ENCODE measurements at places on chromosomes 11 and 22.

- no peak for DNase-seq
Observed at GRCh38 chr11:75002516-75002915, 13.8 kb downstream of the NEU3 start.

DNA sequence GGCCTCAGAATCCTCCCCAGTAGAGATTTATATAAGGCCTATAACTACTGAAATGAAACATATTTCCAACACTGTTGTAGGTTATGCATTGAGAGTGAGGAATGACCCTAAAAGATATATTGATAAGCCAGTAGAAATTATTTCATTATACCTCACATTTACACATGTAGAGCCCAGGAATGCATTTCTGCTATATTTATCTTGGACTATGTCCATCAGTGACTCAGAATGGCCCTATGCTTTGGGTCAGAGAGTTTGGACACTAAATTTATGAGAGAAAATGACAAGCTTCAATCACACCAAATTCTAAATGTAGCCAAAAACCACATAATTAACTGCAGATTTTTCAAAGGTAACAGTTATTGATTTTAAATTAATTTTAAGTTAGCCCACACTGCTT lies 761.9 kb downstream of the DLG2 start:
- DNase-seq = no peak

GRCh38 chr22:37546437-37547250 lies 13.6 kb upstream of the CDC42EP1 start:
- peak; percentile 67 for DNase-seq

- DNase-seq = no peak
Observed at GRCh38 chr11:2663506-2663905, 36.3 kb downstream of the KCNQ1OT1 start.

DNA sequence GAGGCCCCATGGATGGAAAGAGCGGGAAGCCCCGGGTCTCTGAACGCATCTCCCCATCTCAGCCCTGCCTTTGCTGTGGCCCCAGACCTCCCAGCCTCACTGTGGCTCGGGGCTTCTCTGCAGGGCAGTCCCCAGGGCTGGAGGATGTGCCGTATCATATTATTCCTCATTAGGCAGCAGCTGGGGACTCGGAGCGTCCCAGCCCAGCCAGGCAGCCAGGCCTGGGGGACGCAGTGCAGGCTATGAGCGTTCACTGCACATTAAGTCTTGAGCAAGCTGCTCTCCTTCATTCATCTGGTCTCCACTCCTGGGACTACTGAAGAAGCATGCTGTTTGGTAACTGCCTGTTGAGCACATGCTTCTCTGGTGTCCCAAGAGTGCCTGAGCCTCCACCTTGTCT lies 226.8 kb upstream of the TBCEL start:
- no peak for DNase-seq

GRCh38 chr11:45922425-45923082 lies at the start of gene LARGE2:
LARGE2 (plus strand) TSS chr11:45922656; CDS start chr11:45922883, 227 bp downstream.
- no peak for DNase-seq

DNA sequence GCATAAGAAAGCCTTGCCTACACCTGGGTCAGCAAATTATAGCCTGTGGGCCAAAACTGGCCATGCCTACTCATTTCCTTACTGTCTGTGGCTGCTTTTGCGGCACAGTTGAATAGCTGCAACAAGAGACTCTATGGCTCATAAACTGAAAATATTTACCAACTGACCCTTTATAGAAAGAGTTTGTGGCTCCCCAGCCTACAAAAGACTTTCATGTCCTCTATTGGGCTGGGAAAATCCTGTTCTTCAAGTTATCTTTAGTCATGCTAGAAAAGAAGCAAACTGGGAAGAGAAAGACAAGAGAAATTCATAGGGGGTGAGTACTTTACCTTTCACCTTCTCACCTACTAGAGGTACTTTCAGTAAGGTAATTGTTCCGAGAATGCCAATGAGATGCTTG lies 175.1 kb downstream of the SWAP70 start:
- no peak for DNase-seq

DNA sequence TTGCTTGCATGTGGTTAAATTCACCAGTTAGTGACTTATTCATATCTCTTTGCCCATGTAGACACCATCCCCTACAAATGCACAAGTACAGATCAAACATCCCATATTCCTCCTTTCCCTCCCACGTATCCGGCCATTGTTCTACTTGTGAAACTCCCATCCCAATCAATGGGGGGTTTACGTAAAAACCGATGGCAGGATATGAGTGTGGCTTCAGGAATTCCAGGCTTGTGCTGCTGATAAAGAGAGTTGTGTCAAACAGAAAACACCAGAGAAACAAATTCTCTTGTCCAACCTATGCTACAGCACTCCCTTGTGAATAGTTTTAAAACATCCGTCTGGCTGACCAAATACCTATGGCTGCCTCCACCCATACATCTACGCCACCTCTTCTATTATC lies 15.5 kb downstream of the FLI1 start:
- no peak for DNase-seq

DNA sequence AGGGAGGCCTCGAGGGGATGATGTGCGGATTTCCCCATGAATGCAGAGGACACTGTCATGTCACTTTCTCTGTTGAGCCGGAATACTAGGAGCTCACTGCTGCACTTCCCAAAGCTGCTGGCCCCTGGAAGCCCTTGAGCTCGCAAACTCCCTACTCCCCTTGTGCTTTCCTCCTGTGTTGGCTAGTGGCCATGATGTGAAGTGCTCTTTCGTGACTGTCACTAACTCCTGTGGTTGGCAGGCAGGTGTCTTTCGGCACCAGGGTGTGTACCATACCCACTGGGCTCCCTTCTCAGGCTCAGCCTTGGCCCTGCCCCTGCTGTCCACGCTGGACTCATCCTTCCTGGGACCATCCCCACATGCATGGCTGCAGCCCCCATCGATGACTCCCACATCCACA lies 86.2 kb downstream of the BTBD10 start:
- DNase-seq = no peak

DNA sequence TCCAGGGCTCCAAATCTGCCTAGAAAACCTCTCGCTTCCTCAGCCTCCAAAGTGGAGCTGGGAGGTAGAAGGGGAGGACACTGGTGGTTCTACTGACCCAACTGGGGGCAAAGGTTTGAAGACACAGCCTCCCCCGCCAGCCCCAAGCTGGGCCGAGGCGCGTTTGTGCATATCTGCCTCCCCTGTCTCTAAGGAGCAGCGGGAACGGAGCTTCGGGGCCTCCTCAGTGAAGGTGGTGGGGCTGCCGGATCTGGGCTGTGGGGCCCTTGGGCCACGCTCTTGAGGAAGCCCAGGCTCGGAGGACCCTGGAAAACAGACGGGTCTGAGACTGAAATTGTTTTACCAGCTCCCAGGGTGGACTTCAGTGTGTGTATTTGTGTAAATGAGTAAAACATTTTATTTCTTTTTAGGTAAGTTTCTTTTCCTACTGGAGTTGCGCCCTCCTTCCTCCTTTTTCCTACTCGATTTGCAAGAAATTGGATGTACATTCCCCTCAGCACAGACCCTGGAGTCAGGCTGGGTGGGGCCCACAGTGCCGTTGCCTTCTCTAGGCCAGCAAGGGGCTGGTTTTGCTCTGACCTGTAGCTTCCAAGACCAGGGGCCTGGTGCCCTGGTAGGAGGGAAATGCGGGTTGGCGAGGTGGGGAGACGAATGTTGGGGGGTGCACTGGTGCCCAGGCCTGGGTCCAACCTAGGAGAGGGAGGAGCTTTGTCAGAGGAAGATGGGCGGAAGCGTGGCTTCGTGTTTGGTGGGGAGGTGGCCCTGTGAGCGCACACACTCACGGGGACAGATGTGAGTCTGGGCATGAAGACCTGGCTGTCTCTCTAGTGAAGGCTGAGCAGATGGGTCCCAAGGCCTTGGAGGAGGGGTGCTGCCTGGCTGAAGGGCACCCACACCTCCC lies 50.6 kb downstream of the ST14 start:
- DNase-seq = peak; percentile 32

DNA sequence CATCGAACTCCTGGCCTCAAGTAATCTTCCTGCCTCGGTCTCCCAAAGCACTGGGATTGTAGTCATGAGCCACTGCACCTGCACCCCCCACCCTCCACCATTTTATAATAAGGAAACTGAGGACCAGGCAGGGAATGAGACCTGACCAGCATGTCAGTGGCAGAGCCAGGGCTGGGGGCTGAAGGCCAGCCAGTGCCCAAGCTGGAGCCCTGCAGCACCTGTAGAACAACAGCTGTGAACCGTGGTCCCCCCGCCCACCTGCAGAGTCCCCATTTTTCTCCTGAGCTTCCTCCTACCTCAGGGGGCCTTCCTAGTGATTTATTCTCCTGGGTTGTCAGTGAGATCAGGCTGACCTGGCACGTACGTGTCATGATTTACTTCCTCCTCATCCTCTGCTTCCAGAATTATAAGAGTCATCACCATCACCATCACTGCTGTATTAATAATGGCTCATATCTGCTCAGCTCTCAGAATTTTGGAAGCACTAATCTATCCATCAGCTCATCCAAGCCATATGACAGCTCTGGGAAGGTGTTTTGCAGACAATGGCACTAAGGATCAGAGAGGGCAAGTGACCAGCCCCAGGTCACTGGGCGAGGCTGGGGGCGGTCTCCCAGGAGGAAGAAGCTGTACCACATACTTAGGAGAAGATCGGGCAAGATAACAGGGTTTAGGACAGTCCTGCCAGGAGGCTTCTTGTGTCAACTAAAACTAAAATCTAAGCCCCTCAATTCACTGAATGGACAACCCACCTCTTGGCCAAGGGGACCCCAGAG lies 5.5 kb upstream of the SLCO2B1 start:
- no peak for DNase-seq

DNA sequence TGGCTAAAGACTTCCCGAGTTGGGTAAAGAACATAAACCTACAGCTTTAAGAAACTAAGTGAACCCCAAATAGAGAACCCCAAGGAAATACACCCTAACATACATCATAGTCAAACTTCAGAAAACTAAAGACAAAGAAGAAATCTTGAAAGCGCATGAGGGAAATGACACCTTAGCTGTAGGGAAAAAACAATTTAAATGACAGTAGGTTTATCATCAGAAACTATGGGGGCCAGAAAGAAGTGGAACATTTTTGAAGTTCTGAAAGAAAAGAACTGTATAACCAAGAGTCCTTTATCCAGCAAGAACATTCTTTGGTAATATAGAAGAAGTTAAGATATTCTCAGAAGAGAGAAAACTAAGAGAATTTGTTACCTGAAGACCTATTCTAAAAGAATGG lies 15.5 kb upstream of the OR2AT4 start:
- DNase-seq = no peak

DNA sequence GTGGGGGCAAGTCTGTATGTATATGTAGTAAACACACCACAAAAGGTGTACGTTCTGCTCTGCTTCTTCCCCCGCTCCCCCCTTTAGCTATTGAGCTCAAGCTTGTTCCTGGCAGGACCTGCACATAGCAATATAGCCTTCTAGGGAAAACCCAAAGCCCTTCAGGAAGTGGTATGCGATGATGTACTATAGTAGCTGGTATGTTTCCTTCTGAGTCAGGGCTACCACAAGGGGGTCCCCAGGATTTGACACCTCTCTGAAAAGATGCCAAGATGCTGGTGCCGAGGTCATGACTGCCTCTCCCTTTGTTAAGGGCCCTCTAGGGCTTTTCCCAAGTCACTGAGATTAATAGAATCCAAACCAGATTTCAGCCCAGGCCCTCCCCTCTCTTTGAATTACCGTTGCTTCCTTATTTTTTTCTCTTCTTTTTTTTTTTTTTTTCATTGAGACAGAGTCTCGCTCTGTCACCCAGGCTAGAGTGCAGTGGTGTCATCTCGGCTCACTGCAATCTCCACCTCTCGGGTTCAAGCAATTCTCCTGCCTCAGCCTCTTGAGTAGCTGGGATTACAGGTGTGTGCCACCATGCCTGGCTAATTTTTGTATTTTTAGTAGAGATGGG lies 268.4 kb downstream of the ETS1 start:
- DNase-seq = no peak

GRCh38 chr22:25448435-25449051 lies 115.9 kb upstream of the GRK3 start:
- no peak for DNase-seq

- no peak for DNase-seq
Observed at GRCh38 chr11:132123854-132124835, 753.7 kb downstream of the NTM start.

GRCh38 chr22:41578818-41579217 lies 10.8 kb downstream of the PMM1 start:
- no peak for DNase-seq

GRCh38 chr11:32006799-32007388 lies 84.0 kb upstream of the RCN1 start:
- DNase-seq = no peak

GRCh38 chr11:64037027-64037634 lies 1.4 kb downstream of the FLRT1 start:
- DNase-seq = no peak

GRCh38 chr11:66559142-66559865 lies 9.1 kb downstream of the CTSF start:
- DNase-seq = no peak

DNA sequence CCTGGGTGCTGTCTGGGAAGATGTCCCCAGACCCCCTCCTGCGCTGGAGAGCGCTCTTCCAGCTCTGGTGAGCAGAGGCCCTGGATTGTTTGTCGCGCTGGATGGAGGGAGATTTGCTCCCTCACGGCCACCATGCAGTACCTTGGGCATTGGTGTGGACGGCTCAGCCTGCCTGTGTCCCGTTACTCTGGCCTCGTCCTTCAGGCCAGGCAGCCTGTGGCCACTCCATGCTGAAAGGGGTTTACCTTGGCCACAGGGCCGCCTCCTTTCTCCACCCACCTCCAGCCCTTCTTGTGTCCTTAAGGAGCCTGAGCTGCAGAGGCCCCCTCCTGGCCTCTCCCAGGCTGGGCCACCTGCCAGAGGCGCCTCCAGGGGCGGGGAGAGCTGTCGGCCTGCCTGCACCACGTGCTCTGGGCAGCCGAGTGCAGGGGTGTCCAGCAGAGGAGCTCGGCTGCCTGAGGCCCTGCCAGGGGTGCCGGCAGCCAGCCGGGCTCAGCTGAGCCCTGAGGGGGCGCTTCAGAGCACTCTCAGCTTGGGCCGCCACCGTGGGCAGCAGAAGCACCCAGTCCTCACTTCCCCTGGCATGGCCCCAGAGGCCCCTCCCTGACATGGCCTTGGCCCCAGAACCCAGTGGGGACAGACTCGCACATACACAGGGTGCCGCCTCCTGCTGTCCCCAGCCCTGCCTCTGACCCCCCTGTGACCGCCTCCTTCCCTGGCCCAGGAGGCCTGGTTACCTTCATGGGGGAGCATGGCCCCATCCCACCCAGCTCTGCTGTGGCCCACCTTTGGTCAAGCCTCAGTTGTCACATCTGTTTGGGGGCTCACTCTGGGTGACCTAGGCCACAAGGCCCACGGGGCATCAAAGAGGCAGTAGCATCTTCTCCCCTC lies 3.4 kb downstream of the CCND1 start:
- DNase-seq = peak; percentile 94

DNA sequence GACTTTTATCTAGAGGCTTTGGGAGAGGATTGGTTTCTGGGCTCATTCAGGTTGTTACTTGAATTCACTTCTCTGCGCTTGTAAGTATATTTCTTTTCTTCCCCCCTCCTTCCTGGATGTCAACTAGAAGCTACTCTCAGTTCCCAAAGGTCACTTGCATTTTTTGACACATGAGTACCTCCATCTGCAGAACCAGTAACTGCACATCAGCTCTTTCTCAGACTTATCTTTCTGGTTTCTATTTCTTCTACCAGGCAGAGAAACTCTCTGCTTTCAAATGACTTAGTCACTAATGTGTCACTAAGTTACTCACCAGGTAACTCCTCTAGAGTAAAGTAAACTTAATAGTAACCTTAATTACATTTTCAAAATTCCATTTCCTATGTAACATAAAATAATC lies 773.0 kb upstream of the LUZP2 start:
- no peak for DNase-seq
